Heart left ventricle (tissue), 16 donors: ENCODE measurements at places on chromosomes 13 and 19.

GRCh38 chr19:23382955-23383354 lies 12.3 kb downstream of the ZNF91 start:
- DNase-seq: no peak

- no peak for DNase-seq
Observed at GRCh38 chr13:72469906-72470305, 257.5 kb downstream of the MZT1 start.

- no peak for DNase-seq
Observed at GRCh38 chr13:78060966-78061365, 142.3 kb upstream of the EDNRB start.

GRCh38 chr19:6677883-6678689 lies 8.1 kb upstream of the TNFSF14 start:
- peak; percentile 33 for DNase-seq

DNA sequence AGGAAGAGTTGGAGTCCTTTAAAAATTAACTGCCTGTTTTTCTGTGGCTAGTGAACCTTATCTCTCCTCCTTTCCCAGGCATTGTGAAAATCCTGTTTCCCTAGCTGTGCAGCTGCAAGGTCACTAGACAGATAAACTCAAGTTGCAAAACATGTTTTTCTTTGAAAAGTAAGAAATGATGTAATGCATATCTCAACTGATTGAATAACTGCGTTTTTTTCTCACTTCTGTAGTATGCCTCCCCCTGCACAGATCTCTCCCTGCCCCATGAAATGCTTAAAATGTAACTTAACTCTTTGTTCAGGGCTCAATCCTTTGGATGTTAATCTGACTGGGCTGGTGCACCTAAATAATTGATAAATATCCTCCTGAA lies 27.7 kb upstream of the CYSLTR2 start:
- no peak for DNase-seq

- DNase-seq: no peak
Observed at GRCh38 chr13:56412856-56413255, 727.9 kb upstream of the PRR20A start.

DNA sequence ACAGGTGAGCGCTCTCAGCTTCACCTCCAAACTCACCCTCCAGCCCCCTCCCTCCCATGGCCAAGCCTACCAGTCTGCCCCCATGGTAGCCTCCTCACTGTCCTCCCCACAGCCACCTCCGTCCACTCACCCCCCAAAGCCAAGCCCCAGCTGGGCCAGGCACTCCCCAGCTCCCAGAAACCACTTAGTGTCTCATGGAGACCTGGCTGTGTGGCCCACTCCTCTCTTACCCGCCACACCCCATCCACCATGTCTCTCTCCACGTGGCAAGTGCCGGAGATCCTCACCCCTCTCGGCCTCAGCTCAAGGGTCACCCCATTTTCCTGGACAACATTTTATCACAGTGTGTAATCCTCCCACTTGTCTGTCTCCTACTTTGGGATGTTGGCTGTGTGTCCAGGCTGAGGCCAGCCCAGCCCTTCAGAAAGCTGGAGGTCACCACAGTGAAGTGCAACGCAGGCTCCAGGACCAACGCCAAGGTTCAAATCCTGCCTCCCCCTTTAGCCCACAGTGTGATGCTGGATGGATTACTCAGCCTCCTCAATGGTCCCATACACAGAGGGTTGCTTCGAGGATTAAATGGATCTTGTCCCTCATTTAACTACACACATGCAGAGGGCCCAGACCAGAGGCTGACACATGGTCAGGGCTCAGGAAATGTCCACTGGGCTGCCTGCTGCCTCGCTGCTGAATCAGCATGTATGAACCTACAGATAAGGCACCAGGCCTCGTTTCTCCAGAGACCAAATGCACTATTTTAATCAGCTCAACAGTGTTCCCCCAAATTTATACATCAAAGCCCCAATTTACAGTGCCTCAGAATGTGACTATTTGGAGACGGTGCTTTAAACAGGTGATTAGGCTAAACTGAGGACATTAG lies 71.3 kb downstream of the CEBPG start:
- peak; percentile 44 for DNase-seq

- DNase-seq: no peak
Observed at GRCh38 chr19:17888260-17888659, 16.5 kb downstream of the SLC5A5 start.

GRCh38 chr19:43720936-43721335 lies 5.1 kb downstream of the IRGC start:
- DNase-seq: no peak

DNA sequence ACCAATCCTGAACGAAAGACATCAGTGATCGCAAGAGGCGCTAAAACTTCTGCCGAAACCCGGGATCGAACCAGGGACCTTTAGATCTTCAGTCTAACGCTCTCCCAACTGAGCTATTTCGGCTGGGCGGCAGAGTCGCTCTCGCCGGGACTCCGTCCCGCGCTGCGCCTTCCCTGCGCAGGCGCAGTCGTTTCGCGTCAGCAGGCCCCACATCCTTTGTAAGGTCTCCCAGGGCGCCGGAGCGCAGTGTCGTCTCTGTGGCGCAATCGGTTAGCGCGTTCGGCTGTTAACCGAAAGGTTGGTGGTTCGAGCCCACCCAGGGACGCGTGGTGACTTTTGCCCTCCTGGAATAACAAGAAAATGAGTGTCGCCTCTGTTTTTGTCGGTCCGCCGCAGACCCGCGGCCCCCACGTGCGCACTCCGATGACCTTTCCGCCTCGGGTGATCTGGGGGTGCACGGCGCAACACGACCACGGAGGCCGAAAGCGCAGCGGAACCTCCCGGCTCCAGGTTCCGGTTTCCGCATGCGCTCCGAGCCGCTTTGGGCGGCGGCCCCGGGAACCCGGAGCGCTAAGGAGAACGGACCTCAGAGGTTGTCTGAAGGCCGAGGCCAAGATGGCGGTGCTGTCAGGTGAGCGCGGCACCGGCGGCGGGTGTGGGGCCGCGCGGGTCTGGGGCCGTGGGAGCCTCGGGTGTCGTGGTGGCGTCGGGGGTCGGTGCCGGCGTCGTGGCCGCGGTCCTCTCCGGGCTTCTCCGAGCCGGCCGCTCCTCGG lies at the start of gene NDUFS7:
TSS of gene NDUFS7 (plus strand) at position 596 of the 773 bp plus-strand sequence. CDS start at position 616, 20 bp downstream.
- peak; percentile 91 for DNase-seq

DNA sequence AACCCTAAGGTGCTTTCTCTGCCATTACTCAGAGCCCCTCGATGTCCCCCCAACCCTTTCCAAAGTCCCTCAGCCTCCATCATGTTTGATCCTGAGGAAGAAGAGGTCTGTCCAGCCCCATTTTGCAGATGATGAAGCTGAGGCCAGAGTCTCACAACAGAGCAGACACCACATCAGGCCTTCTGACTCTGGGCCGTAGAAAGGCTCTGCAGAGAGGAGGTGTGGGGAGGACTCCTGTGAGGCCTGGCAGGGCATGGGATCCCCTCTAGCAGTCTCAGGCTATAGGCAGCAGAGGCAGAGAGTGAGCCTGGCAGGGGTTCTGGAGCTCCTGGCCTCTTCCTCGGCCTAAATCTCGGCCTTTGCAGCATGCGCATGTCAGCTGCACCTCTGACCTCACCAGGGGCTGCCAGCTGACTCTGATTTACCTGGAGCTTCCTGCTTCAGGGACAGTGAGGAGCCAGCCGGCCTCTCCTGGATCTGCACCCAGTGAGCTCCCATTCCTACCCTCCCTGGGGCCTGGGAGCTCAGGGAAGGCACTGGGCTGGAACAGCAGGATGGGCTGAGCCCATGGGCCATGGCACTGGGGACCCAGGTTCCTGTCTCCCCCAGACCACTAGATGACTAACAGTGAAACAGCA lies 41.7 kb upstream of the VSTM2B start:
- no peak for DNase-seq

- DNase-seq: peak; percentile 82
Observed at GRCh38 chr19:14073261-14073924, 807 bp downstream of the MISP3 start.

GRCh38 chr13:73222627-73223305 lies 164.0 kb downstream of the KLF5 start:
- no peak for DNase-seq

DNA sequence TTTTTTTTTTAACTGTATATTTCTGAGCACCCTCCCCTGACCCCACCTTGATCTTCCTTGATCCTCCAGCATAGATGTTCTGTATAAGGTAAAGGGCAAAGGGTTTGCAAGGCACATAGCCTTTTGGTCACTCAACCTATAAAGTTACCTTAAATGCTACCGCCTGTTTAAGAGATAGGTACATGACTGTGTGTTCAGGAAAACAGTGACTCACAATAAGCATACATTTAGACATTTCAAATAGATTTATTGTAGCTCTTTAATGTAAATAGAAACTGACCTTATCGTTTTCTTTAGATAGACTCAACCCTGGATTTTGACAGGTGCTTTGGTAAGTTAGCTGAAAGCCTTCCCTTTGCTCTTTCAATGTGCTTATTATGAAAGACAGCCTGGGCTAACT lies 15.2 kb upstream of the SLC10A2 start:
- DNase-seq: no peak

- no peak for DNase-seq
Observed at GRCh38 chr13:91459485-91459884, 61.1 kb downstream of the GPC5 start.

- no peak for DNase-seq
Observed at GRCh38 chr13:77896977-77897376, 21.7 kb downstream of the EDNRB start.

DNA sequence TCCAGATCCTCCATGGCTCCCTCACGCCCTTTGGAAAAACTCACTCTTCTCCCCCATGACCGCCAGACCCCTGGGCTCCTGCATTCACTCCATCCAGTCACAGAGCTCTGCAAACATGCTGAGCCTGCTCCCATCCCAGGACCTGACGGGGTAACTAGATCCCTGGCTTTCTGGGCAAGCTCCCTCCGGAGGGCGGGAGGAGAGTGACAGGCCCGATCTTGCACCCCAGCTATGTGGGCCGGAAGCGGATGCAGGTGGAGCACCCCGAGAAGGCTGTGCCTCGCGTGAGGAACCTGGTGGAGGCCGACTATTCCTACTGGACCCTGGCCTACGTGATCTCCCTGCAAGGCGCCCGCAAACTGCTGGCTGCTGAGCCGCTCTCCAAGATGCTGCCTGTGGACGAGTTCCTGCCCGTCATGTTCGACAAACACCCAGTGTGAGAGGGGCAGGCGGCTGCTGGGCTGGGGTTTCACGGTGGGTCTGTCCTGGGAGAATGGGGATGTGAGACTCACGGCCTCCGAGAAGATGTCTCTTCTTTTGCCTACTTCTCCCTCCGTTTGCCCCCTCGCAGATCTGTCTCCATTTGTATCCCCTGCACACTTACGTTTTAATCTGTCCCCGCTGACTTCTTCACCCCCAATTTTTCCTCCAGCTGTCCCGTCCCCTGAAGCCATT lies 25.2 kb downstream of the COLGALT1 start:
- DNase-seq: no peak

- no peak for DNase-seq
Observed at GRCh38 chr13:42617221-42617620, 43.3 kb downstream of the TNFSF11 start.

- peak; percentile 63 for DNase-seq
Observed at GRCh38 chr13:113854238-113855011, 9.5 kb downstream of the GAS6 start.

DNA sequence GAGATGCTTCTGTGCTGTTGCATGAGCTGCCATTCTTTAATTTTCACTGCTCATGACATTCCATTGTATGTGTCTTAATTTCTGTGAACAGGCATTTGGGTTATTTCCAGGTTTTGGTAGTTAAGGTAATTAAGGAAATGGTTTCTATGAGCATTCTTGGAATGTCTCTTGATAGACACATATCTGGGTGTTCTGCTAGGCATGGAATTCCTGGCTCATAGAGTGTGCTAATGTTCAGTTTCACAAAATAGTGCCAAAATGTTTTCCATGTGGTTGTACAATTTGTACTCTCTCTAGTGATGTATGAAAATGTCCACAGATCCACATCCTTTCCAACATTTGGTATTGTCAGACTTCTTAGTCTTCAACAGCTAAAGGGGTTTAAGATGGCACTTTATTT lies 680.9 kb upstream of the SGCG start:
- no peak for DNase-seq

DNA sequence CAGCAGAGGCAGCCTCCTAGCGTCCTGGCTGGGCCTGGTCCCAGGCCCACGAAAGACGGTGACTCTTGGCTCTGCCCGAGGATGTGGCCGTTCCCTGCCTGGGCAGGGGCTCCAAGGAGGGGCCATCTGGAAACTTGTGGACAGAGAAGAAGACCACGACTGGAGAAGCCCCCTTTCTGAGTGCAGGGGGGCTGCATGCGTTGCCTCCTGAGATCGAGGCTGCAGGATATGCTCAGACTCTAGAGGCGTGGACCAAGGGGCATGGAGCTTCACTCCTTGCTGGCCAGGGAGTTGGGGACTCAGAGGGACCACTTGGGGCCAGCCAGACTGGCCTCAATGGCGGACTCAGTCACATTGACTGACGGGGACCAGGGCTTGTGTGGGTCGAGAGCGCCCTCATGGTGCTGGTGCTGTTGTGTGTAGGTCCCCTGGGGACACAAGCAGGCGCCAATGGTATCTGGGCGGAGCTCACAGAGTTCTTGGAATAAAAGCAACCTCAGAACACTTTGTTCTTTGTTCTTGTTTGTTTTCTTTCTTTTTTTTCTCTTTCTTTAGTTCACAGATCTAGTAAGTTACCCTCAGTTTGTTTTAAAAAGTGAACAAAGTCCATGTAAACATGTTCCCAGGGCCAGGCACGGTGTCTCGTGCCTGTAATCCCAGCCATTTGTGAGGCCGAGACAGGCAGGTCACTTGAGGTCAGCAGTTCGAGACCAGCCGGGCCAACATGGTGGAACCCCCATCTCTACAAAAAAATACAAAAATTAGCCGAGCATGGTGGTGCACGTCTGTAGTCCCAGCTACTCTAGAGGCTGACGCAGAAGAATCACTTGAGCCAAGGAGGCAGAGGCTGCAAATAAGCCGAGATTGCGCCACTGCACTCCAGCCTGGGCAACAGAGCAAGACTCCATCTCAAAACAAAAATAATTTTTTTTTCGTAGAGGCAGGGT lies 10.2 kb downstream of the ANGPTL4 start:
- DNase-seq: no peak

DNA sequence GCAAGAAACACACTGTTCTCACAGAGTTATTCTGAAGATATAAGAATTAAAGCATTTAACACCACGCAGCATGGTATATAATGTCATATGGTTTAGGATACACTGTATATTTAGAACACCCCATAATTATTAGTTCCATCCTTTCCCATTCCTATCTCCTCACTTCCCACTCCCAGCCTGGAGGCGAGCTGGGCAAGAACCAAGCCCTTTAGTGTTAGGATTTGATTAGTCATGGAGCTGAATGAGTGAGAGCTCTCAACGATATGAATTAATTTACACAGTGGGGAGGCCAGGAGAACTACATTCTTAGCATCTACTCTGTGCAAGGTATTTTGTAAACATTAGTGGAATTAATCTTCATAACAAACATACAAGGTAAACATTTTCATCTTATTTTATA lies 934.3 kb downstream of the DIAPH3 start:
- no peak for DNase-seq
